ENCODE measurements at places on chromosomes 5 and 9.

- no peak for DNase-seq
Measured at GRCh38 chr5:172554562-172554961, 86.5 kb upstream of the NEURL1B start.

- DNase-seq = peak; percentile 32
Measured at GRCh38 chr5:13994621-13995253, 50.2 kb upstream of the DNAH5 start.

- DNase-seq = no peak
Measured at GRCh38 chr5:119427060-119427459, 25.2 kb upstream of the HSD17B4 start.

DNA sequence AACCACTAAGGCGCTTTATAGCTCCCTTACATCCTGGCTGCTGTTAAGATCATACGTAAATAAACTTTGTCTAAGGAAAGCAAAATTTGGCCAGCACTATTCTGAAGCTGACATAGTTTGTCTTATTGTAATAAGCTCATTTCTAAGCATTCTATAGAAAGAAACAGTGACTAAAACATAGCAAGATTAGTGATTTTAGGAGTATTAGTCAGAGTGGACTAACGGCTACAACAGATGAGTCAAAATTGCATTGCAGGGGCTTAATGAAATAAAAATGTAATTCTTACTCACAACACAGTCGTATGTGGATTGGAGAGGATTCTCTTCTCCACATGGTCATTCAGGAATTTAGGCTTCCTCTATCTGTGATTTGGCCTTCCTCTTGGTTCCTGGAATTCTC, 347.6 kb downstream of the GADD45G start:
- no peak for DNase-seq

Data from NCI-H187 (cell line).